Pulmonary artery endothelial cell (primary cell): ENCODE measurements at places on chromosomes 1 and 21. TPM values are rescaled to one million over a fixed set of nuclear protein-coding genes. Genes with fewer than 3 reads are reported as not detected.

Gene MIXL1
- 0.11 TPM in 1 of 2 replicates, not detected in the other for total RNA-seq

Gene NID1
- total RNA-seq = 64.3 and 67.7 TPM in 2 replicates

Gene PCP4L1
- total RNA-seq = not detected in 2 replicates

Gene TAF1A
- total RNA-seq = 4.2 and 8.6 TPM in 2 replicates

Gene TDRD10
- 1.7 and 3.8 TPM in 2 replicates for total RNA-seq

Gene INAVA
- not detected in 2 replicates for total RNA-seq

Gene STIL
- 8.4 and 15.8 TPM in 2 replicates for total RNA-seq

Gene CFHR5
- total RNA-seq = not detected in 2 replicates

Gene PDE4DIP
- 9.6 and 19.7 TPM in 2 replicates for total RNA-seq

Gene PUM1
- 67.9 and 69.4 TPM in 2 replicates for total RNA-seq

Gene WNT9A
- total RNA-seq = 4.1 and 4.9 TPM in 2 replicates
